ENCODE measurements at places on chromosomes 5 and 9.

GRCh38 chr5:55856516-55857246 is 5.5 kb downstream of the IL31RA start:
- no peak for DNase-seq

DNA sequence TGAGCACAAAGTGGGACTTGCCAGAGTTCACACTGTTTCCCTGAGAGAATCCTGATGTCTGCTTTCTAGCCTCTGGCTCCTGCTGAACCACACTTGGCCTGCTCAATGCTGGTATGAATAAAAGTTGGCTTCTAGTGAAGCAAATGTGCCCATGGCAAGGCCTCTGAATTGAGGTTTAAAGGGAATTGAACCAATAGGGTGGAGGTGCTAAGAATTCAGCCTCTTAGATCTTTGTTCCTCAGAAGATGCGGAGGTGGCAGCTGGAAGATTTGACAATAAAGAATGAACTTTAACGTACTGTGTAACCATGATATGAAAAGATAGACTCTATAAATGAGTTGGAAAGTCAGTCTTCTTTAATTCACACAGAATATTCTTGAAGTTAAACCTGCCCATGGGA is 57.2 kb downstream of the RASGRF2 start:
- no peak for DNase-seq

- DNase-seq = no peak
Measured at GRCh38 chr9:117916291-117916690, 212.1 kb downstream of the TLR4 start.

DNA sequence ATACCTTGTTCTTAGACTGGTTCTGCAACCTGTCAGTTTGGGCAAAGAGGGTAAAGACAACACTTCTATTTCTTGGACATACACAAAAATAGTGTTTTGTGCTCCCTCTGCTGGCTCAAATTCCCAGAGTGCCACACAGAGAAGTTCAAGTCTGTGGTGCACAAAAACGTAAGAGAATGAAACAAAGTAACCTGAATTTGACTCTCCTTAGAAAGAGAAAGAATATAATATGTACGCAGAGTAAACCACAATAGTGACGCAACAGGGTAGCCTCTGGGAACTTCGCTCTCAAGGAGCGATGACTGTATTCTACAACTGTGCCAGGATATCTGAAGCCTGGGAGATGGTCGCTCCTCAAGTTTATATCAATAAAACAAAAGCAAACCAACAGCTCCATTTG is 18.5 kb downstream of the DDX31 start:
- no peak for DNase-seq

- no peak for DNase-seq
Measured at GRCh38 chr5:96075579-96076289, 114.1 kb upstream of the ELL2 start.

DNA sequence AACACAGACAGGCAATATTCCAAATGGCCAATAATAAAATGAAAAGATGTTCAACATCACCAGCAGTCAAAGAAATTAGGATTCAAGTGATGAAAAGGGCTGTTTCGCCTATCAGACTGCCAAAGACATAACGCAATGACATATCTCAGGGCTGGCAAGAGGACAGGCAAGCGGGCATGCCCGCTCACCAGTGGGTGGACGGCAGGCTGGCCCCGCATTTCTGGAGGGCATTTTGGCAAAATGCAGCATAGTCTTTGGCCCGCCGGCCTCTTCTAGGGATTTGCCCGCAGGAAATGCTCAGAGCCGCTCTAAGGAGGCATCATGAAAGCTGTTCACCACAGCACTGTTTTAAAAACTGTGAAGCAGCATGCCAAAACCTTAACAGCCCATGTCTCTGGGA is 1.4 kb upstream of the PPP1R26 start:
- no peak for DNase-seq

DNA sequence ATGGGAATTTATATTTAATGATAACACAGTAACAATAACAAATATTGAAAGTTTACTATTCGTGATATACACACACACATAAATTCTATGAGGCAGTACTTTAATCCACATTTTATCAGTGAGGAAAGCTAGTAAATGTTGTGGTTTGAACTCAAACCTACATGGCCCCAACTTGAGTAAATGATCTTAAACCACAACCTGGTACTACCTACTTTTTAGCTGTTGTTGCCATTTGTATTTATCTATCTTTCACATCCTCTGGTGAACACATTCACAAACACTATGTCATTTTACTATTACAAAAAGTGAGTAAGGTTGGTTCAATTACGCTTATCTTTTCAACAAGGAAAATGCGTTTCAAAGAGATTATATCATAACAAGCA is 186.1 kb downstream of the SMC2 start:
- no peak for DNase-seq

- no peak for DNase-seq
Measured at GRCh38 chr5:77683171-77683732, 44.7 kb upstream of the OTP start.

- no peak for DNase-seq
Measured at GRCh38 chr5:38060354-38060753, 198.0 kb upstream of the EGFLAM start.

- no peak for DNase-seq
Measured at GRCh38 chr9:121266906-121267650, 884 bp upstream of the GSN start.

DNA sequence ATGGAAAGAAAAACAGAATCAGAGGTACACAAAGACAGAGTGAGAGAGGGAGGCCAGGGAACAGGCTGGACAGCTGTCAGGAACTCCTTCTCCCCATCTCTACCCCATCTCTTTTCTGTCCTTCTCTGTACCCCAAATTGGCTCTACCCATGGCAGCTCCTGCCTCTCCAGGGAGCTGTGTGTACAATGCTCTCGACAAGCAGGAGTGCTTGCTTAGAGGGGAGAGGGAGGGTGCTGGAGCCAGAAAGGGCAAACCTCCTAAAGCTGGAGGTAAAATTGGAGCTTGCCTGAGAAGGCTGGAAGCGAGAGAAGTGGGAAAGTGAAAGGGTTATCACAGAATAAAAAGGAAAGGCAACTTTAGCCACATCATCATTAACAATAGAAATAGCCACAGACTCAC is 6.4 kb downstream of the TPM2 start:
- no peak for DNase-seq

DNA sequence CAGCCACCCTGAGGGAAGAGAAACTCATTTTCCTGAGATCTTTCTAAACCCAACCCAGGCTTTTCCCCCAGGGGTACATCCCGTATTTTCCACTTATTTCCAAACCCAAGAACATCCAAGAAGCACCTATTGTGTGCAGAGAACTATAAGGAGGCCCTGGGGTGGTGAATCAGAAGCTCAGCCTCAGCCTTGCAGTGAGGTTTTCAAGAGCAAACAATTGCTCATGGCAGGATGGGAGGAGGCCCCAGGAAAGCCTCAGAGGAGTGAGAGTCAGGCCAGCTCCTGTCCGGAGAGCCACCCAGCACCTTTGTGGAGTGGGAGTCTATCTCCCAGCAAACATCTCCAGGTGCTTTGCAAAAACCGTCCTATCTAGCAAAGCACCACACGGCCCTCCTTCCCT is 19.2 kb downstream of the NIPAL4 start:
- DNase-seq = no peak

DNA sequence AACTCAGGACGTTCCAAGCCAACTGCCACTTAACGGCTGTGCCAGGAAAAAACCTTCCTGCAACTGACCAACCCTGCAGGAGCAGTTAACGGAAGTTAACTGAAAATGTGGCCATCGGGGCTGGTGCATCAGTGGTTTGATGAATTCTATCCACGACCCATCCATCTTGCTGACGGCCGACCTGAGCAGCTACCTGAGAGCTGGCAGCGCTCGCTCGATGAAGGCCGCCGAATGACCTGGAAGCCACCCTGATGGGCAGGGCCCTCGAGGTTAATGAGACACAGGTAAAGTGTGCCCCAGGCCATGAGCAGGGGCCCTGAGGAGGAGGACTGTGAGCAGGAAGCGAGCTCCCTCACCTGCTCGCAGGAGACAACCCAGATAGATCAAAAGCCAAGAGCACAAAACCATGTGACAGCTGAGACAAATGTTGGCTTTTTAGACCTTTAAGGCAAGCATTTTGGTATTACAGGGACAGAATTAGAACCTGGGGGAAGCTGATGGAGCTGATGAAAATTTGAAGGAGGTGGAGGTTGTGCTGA is 35.3 kb upstream of the FLT4 start:
- no peak for DNase-seq

GRCh38 chr9:133990366-133991213 is 1.5 kb downstream of the VAV2 start:
- DNase-seq = peak; percentile 82

- no peak for DNase-seq
Measured at GRCh38 chr5:178637356-178638074, 10.7 kb upstream of the CLK4 start.

- peak; percentile 25 for DNase-seq
Measured at GRCh38 chr5:104800440-104801048, 1238.0 kb upstream of the NUDT12 start.

GRCh38 chr5:864492-865167 is 13.8 kb upstream of the ZDHHC11 start:
- no peak for DNase-seq

DNA sequence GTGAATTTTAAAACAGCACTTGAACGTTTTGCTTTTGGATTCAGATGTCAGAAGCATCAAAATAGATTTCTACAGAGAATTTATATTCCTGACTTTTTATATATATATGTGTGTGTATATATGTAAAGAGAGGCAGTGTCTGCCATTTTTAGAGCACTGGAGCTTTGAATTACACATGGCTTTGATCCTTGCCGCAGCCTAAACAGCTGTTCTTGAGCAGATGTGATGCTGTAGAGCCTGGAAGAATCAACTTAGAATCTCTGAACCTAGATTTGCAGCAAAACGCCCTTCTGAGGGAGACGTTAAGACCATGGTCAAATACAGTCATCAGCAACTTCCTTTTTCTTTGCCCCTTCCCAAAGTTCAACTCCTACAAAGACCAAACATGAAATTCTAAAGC is 21.7 kb upstream of the C5orf47 start:
- DNase-seq = no peak

Data from ELF-1 (cell line).